ENCODE measurements at places on chromosomes 2 and 18.

- DNase-seq = no peak
Measured at GRCh38 chr2:219643788-219644398, 16.5 kb downstream of the SLC4A3 start.

- DNase-seq = no peak
Measured at GRCh38 chr2:155384555-155385123, 686.1 kb downstream of the KCNJ3 start.

DNA sequence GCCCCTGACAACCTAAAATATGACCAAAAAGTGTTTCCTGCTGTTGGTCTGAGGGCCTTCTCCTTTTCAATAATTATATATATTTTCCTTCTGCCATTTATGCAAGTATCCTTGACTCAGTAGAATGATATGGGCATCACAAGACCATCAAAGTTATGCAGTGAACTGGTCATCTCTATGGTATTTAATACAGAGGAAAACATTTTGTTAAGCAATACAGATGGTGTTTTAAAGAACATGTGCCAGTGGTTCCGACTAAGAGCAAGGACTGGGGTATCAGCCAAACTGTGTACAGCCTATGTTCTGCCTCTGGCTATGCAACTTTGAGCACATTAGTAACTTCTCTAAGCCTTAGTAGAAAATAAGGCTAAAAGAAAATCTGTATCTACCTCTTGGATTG is 179.0 kb downstream of the TRABD2A start:
- DNase-seq = no peak

- no peak for DNase-seq
Measured at GRCh38 chr2:64501946-64502345, 22.2 kb upstream of the AFTPH start.

DNA sequence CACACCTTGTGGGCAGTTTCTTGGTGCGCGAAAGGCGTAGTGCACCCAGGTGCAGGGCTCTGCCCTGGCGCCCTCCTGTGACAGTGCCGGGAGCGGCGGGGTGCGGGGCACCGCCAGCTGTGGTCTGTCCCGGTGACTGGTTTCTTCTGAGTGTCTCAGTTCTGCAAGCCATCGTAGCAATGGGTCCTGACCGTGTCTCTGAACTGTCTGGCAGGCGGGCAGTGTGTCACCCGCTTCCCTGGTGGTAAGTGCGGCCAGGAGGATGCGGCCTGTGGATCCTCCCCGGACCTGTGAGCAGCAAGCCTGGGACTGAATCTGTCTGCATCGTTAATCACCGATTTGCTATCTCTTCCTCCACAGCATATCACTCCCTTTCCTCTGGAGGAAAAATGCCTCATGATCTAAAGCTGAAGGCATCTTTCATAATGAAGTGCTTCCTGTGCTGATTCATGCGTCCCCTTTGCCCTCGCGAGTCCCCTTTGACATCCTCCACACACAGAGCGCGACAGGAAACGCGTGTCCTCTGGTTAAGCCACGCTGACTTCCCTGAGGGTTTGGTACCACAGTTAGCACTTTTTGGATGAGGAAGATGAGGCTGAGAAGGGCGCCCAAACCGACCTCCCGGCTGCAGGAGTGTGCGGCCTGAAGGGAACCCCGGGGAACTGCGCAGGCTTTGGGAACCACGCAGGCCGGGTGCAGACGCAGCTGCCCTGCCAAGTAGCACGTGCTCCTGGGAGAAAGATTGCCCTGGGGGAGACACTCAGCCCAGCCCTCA is 416.0 kb upstream of the HS6ST1 start:
- no peak for DNase-seq

DNA sequence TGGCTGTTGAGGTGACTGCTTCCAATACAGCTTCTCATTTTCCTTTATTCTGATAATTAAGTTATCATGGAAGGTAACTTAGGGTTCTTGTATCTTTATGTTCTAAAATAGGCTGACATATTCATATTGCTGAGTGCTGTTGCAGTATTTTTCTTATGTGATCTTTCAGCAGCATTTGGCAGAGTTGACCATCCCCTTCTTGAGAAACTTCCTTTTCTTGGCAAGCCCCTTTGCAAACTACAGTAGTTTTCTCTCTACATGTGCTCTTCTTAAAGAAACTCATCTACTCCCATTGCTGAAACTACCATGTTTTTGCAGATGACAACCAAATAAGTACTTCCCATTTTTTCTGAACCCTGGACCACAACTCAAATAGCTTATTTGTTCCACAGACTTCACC is 476.5 kb upstream of the TRIB2 start:
- no peak for DNase-seq

DNA sequence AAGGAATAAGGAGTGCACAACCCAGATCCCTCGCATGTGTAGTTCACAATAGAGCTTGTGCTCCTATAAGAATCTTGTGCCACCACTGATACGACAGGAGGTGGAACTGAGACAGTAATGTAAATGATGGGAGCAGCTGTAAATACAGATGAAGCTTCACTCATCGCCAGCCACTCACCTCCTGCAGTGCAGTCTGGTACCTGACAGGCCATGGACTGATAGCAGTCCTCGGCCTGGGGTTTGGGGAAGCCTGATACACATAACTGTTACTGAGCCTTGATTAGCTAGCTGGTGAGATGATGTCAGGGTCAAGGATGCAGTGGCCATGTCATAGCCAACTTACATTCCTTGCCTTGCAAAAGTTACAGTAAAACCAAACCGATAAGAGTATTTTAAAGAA is 376.6 kb downstream of the NBAS start:
- DNase-seq = no peak

GRCh38 chr2:160199683-160200389 is at the start of gene ITGB6:
Gene ITGB6, minus strand, starts transcription at chr2:160200272. Its CDS starts 209 bp downstream, at chr2:160200063.
- DNase-seq = no peak

DNA sequence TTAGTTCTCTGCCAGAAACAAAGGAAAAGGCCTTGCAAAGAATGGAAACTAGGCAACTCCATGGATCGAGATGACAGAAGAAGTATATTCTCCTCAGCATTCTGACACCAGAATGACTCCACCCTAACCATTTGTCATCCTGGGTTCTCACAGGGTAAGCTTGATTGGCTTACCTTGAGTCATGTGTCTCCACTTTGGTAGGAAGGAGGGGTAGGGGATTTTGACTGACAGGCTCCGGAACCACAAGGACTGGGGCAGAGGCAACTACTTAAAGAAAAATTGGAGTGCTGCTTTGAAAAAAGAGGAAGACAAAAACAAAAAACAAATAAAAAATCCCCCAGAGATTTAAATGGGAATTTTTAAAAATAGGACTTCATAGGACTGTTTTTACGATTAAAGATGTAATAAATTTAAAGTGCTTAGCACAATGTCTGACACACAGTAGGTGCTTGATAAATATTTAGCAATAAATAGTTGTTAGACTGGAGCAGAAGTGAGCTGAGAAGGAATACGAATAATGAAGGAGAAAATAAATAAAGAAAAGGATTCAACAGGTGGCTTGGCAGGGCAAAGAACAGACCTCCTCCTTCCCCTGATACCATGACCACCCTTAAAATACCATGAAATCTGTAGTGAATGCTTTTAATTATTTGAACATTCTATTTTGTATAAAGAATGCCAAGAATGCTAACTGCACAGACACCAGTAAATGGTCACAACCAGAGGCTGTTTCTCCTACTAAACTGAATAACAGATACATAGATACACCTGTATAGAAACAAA is 230.2 kb downstream of the CDCA7 start:
- DNase-seq = no peak

GRCh38 chr2:212005085-212005671 is 533.4 kb downstream of the ERBB4 start:
- DNase-seq = no peak

- DNase-seq = no peak
Measured at GRCh38 chr2:161780881-161781280, 156.7 kb downstream of the SLC4A10 start.

Measured in DMS79 (cell line).